ENCODE measurements at places on chromosomes 1 and 21.

GRCh38 chr21:45480701-45481500 is 61.3 kb downstream of the SLC19A1 start:
- no peak for DNase-seq

DNA sequence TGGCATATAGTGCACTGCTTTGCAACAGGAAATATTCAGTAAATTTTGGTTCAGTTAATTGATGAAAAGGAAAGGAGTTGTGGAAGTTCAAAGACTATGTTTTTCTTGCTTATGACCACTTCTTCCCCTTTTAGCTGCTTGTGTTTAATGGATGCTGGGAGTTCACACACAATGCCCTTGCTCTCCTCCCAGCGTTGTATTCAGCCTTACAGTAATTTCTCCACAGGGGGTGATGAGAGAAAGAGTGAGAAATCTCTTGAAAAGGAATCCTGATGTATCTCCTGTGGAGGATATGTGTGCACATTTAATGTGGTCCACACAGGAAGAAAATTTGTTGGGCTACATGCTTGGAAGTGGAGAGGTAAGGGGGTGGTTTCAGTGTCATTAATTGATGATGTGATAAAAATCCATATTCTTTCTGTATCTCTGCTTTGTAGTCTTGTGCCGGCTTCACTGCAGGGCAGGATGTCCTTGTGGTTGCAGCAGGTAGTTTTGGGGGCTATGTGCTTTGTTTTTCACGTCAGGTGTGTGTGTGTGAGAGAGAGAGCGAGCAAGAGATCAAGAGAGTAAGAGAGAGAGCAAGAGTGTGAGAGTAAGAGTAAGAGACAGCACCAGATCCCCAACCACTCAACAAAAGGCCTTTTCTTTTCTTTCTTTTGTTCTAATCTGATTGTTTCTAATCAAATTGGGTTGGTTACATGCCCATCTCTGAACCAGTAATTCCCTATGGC is 204.4 kb downstream of the RWDD3 start:
- no peak for DNase-seq

- no peak for DNase-seq
Measured at GRCh38 chr1:173048621-173049321, 2.0 kb downstream of the TNFSF18 start.

GRCh38 chr1:59814180-59814900 is 409 bp upstream of the HOOK1 start:
- peak; percentile 87 for DNase-seq

- no peak for DNase-seq
Measured at GRCh38 chr1:6456800-6457466, 9.0 kb downstream of the TNFRSF25 start.

- DNase-seq, result peak; percentile 60
Measured at GRCh38 chr1:99326215-99326949, 62.1 kb downstream of the PLPPR4 start.

DNA sequence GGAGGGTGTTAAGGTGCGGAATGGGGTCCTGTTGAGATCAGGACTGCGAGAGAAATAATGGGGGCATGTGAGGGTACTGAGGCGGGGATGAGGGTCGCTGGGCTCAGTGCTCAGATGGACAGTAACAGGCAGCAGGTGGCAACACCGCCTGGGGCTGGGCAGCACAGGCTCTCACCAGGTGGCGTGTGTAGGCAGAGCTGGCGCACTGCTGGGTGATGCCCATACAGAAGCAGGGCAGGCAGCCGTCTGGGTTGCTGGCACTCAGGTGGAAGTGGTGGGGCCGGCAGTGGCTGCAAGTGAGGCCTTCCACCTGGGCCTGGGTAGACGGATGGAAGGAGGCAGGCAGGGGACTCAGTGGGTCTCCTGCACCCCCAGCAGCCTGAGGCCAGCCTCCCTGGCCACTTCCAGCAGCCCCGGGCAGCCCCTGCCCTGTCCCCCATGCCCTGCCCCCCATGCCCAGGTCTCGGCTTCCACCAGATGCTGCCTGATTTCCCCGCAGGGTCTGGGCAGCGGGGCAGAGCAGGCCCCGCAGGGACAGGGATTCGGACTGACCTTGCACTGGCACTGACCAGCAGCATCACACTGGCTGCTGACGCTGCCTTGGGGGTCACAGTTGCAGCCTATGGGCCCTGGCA is 60.5 kb downstream of the LDLRAD2 start:
- DNase-seq, result no peak

DNA sequence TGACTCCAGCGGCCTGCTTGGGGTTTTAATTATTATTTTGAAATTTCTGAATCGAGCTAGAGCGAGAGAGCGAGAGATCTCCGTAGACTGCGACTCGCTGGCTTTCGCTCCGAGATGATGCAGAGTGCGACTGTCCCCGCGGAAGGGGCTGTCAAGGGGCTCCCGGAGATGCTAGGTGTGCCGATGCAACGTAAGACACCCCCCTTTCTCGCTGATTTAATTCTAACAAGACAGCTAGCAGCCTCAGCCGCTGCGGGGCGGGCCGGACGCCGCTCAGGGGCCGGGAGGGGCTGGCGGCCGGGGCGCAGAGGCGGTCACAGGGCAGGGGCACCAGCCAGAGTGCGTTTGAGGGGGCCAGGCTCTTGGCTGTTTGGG is 339 bp downstream of the LHX4 start:
- peak; percentile 10 for DNase-seq
